ENCODE measurements at places on chromosomes 4 and X. TPM values are rescaled to one million over a fixed set of nuclear protein-coding genes. Genes with fewer than 3 reads are reported as not detected.
A peak's percentile ranks its signal among the peaks of the same experiment; 100 is the strongest.

DNA sequence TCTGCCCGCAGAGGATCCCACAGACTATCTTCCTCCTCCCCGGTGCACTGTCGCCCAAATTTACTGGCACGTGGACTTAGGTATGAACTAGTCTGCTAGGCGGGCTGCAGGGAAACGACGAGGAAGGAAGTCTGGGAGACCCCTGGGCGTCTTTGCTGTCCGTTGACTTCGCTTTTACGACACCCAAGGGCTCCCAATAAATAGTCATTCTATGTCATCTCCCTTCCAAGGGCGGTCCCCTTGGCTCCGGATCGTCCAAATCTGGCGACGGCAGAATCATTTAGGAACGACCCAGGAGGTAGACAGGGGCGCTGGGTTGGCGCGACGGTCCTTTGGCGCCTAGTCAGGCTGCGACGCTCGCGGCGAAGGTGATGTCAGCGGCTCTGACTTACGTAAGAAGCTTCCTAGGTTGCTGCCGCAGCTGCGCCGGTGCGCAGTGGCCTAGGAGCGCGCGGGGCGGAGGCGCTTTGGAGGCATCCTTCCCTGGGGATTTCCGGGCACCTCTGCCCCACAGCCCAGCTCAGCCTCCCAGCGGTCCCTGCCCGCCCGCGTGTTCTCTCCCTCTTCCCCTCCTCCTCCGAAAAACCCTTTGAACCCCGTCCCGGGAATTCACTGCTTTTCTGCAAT, 2.2 kb downstream of the NHS start:
- peak; percentile 60 for DNase-seq

DNA sequence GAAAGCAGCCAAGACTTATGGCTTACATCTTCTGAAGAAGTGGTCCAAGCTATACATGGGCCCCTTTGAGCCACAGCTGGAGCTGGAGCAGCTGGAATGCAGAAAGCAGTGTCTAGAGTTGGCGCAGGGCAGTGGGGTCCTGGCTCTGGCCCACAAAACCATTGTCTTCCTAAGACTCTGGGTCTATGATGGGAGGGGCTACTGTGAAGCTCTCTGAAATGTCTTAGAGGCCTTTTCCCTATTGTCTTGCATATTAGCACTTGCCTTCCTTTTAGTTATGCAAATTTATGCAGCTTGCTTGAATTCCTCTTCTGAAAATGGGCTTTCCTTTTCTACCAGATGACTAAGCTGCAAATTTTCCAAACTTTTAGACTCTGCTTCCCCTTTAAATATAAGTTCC, 15.3 kb downstream of the NPY1R start:
- DNase-seq: peak; percentile 42

The EMCN gene
- polyA plus RNA-seq: not detected

- DNase-seq: no peak
Observed at GRCh38 chrX:72348247-72348979, 42.7 kb upstream of the CITED1 start.

The MAP7D2 gene
- 1.6 TPM for polyA plus RNA-seq

DNA sequence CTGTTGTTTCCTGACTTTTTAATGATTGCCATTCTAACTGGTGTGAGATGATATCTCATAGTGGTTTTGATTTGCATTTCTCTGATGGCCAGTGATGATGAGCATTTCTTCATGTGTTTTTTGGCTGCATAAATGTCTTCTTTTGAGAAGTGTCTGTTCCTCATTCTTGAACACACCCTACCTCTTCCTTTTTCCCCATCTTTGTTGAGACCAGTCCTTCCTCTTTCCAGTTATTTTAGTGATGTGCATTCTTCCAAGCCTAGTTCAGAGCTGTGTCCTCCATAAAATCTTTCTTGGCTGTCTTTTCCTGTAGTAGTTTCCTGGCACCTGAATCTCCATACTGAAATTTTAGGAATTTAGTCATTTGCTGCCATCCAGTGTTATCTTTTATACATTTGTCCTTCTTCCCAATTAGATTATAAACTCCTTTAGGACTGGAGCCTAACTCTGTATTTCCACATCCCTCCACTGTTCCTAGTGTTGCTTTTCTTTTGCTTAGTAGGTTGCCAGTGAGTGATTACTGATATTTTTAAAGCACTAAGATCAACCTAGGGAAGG, 11.4 kb downstream of the FHIP1A start:
- no peak for DNase-seq

- DNase-seq: no peak
Observed at GRCh38 chrX:76155786-76156185, 17.1 kb upstream of the PBDC1 start.

DNA sequence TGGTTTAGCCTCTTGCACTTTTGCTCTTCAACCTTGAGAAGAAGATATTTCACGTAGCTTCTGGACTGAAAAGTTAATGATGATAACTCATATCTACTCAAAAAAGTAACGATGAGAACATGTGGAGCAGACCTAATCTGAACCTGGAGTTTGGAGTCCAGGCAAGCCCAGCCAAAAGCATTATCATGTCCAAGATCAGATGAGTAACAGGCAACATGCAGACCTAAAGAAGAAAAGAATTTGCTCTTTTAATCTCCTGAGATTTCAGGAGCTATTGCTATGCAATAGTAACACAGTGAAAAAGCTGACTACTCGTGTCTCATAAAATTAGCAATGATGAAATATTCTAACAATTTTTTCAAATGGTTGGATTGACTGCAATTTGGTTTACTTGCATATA, 21.8 kb upstream of the PPA2 start:
- DNase-seq: no peak

The PDLIM3 gene
- polyA plus RNA-seq: 8.5 TPM

DNA sequence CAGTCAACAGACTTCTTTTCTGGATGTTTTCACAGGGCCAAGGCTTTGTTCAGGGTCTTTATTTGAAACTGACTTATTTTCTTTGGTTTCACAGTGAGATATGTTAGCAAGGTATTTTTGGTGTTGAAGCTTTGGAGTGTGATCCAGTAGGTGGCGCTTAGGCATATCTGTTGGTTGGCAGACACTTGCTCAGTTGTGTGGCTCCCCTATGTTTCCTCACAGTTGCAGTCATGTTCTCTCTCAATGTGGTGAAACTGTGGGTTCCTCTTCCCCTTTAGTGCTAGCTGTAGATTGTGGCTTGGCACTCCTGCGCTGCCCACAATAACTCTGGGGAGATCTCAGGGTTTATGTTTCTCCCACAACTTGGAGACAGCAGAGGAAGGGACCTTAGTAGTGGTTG, 460.8 kb downstream of the SLITRK2 start:
- DNase-seq: peak; percentile 40

GRCh38 chrX:136694431-136695087, 46.6 kb downstream of the CD40LG start:
- DNase-seq: peak; percentile 74

The MAGEA10 gene
- polyA plus RNA-seq: not detected

GRCh38 chr4:57734104-57734670, 624.0 kb upstream of the IGFBP7 start:
- DNase-seq: no peak

The TRIM61 gene
- polyA plus RNA-seq: not detected

The CD38 gene
- 0.24 TPM for polyA plus RNA-seq

The TLR3 gene
- polyA plus RNA-seq: 0.32 TPM

- no peak for DNase-seq
Observed at GRCh38 chr4:155807021-155807420, 48.2 kb downstream of the GUCY1B1 start.

Measured in GM23338 (cell line).